Activated CD4-positive, alpha-beta T cell treated with anti-CD3 and anti-CD28 coated beads, Interleukin-2, amount 50 U/mL, for 24 hours (primary cell): ENCODE measurements at places on chromosomes 5 and 9.

DNA sequence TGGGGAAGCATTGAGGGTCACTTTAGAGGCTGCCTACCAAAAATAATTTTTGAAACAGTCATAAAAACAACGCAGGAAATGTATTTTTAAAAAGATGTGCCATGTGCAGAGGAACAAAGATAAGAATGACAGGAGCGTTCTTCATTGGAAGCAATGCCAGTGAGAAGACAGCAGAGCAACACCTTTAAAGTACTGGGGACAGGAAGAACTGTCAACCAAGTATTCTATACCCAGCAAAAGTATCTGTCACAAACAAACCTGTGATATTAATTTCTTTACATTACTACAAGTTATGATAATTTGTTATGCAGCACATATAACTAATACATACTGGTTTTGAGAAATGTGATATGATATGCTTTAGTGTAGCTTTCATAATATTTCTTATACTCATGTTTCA, 675.6 kb downstream of the IRX1 start:
- no peak for DNase-seq

GRCh38 chr9:125965477-125965876, 218.3 kb downstream of the PBX3 start:
- no peak for DNase-seq

DNA sequence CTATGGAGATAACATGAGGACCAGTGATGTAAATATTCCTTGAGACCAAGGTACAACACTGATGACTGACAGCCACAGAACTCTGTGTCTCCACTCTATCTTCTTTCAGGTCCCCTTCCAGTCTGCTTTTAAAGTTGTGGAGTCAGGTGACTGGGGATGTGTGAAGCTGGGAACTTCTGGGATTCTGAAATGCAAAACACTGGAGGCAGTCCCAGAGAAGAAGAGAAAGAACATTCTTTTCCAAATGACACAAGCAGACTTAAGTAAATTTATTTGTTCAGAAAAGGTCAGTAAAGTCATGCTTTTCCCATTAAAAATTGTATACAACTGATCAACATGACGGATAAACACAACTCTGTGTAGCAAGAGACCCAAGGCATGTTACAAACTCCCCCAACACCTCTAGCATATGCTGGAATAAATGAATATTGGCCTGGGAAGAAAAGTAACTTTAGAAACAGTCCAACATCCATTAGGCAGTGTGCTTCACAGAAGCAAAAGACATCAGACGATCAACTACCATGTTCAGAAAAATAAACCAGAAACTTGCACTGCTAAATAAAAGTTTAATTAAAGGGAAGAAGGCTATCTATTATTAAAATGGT, 92.4 kb upstream of the IFNK start:
- DNase-seq, result no peak

- no peak for DNase-seq
Observed at GRCh38 chr5:77133061-77133758, 46.1 kb upstream of the ZBED3 start.

GRCh38 chr9:87542141-87542540, 44.5 kb downstream of the DAPK1 start:
- DNase-seq, result no peak

GRCh38 chr5:92944337-92944736, 636.7 kb downstream of the NR2F1-AS1 start:
- no peak for DNase-seq

DNA sequence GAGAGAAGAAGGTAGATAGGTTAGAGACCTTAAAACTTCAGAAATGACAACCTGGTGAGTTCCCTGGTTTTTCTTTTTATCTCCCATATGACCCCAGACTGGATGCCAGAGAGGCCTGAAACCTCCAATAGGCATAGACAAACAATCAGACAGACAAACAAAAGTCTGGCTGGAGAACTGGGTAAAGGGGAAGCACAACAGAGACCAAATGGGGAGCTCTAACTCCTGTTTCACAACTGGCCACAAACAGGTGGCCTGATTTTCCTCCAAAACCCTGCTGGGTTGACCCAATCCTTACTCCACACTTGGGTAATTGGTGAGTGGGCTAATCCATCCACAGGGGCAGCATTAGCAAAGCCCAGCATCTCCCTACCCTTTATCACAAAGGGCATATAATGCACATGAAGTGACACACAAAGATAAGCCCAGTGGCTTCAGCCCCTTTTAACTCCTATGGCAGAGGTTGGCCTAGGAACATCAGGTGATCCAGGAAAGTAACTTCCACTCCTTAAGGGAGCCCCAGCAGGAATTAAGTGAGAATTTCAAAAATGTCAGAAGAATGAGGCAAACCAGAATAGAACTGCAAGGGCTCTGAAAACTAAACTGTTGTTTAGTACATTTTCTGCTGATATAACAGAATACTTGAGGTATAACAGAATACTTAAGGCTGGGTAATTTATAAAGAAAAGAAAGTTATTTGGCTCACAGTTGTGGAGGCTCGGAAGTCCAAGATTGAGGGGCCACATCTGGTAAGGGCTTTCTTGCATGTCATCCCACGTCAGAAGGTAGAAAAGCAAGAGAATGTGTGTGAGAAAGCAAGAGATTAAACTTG, 60.9 kb upstream of the ROR2 start:
- DNase-seq, result no peak

DNA sequence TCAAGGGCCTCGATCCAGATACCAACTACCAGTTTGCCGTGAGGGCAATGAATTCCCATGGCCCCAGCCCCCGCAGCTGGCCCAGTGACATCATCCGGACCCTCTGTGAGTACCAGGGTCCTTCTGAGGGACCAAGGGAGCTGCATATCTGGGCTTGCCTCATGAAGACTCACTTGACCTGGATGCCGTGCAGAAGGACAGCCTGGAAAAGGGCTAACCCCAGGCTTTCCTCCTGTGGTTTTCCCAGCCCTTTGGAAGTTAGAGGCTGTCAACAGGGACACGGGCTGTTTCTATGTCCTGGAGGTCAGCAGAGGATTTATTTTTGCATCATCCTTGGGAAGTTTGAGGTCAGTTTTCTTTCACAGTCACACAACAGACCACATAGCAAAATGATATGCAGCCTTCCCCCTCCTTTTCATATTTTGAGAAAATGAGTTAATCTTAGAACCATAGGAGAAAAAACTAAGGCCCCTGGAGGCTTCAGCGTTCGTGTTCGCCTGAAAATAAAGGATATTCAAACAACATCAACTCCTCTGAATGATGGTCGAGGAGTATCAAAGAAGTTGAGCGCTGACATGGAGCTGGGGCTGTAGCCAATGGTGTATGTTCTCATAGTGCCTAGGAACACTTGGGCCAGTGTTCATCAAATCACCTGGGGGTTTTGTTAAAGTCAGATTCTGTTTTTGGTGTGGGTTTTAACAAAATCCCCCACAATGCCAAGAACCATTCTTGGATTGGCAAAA, 112.2 kb downstream of the EGFLAM start:
- DNase-seq, result no peak

DNA sequence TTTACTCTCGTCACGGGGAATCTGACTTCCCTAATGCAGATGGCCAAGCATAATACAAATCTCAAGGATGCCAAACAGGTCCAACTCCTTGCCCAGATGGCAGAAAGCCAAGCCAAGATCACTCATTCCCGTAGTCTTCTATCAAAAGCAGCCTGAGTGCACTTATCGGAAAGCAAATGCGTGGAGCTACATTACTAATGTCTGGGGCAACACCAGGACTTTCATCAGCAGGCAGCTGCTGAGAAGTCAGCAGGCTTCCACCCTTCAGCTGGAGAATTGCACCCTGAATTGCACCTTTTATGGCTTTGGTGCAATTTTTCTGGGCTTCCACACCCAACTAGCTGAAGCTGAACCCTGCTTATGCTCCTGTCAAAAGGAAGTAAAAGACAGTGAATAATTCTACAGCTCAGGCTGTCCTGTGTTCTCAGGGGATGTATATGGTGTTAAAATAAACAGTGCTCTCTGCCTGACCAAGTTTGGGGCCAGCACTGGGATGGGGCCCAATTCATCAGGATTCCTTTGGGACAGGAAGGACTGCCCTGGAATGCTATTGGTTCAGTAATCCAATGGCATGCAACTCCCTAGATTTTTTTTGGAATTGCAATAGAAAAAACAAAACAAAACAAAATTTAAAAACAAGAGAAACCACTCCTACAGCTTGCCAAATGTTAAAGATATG, 92.6 kb downstream of the DPYSL3 start:
- no peak for DNase-seq

DNA sequence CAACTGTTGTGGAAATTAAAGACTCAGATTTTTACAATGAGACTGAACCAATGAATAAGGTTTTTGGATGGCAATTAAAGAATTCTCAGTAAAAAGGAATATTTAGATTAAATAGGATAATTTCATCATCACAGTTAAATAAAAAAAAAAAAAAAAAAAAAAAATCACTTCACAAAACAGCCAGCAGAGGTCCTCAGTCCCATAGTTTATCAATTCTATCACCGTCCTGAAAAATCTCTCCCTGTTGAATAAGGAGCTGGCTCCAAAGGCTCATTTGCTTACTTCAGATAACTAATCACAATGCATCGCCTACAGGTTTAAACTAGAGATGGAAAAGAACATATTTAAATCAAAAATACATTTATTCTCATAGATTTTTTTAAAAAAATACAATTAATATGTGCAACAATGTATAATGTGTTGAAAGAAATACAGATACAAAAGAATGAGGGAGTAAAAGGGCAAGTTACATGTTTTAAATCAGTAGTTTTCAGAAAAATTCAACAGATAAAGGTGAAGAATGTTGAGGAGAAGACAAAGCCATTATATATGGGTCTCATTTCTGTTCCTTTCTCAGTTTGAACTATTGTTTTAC, 175.8 kb upstream of the CHD1 start:
- no peak for DNase-seq

- no peak for DNase-seq
Observed at GRCh38 chr5:170791325-170791954, 7.9 kb downstream of the GABRP start.

- no peak for DNase-seq
Observed at GRCh38 chr5:109225716-109226625, 183.8 kb downstream of the PJA2 start.

DNA sequence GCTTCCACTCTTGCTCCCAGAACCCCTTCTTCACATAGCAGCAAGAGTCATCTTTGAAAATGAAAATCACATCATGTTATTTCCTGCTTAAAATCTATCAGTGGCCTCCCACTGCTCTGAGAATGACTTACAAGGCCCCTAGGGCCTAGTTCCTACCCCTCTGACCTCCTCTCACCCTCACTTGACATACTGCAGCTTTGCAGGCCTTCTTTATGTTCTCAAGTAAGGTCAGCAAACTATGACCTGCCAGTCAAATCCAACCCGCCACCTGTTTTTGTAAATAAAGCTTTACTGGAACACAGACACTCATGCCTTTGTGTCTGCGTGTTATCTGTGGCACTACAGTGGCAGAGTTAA, 185.7 kb downstream of the NR3C1 start:
- DNase-seq, result no peak

DNA sequence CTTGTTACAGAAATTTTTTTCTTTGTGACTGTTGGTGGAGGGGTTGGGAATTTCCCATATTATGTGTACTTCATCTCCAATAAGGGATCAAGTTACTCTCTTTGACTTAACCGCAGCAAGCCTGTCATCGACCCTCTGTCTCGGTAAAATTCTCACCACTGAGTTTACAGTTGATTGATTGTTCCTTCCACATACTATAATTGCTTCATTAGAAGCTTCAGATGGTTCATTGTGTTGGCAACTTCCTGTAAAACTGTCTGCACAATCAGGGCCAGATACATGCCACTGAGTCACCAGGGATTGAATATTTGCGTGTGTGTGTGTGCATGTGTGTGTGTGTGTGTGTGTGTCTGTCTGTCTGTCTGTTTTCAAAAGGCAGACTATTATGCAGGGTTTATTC, 176.6 kb downstream of the ZNF462 start:
- DNase-seq, result no peak

- no peak for DNase-seq
Observed at GRCh38 chr9:78298046-78298765, 1.3 kb downstream of the PSAT1 start.

DNA sequence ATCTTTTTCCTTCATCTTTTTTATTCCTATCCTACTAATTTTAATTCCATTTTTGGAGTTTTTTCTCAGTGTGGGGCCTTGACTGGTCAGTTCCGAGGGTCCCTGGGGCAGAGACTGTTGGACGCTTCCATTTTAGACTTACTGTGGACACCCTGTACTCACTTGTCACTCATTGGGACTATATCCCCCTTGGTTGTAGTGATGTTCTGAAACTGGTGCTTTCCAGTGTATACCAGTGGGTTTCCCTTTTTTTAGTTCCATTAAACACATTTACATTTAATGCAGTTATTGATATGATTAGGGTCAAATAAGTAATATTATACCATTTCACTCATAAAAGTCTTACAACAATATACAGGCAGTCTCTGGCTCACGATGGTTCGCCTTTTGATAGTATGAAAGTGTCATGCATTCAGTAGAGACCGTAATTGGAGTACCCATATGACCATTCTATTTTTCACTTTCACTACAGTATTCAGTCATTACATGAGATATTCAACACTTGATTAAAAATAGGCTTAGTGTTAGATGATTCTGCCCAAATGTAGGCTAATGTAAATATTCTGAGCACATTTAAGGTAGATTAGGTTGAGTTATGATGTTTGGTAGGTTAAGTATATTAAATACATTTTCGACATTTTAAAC, 46.0 kb downstream of the CNOT6 start:
- no peak for DNase-seq

GRCh38 chr5:71482132-71482531, 26.7 kb downstream of the BDP1 start:
- DNase-seq, result no peak

DNA sequence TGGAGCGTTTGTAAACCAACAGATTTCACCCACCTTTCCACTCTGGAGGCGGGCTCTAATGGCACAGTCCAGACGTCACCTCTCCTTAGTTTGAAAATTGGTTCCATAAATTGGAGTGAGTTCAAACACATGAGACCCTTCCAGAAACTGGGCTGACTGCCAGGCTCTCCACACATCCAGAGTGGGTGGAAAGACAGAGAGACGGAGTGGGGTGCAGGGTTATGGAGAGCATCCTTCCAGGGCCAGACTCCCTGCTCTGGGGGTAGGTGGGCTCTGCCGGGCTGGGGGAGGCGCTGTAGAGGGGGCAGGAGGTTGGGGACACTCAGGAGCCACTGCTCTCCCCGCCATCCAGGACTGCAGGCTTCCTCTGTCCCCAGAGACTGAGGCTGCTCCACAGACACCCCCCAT, 104.7 kb upstream of the PHYKPL start:
- no peak for DNase-seq

- no peak for DNase-seq
Observed at GRCh38 chr9:123327697-123328100, 28.3 kb upstream of the CRB2 start.
